ENCODE measurements at places on chromosomes 6 and 20. TPM values are rescaled to one million over a fixed set of nuclear protein-coding genes. Genes with fewer than 3 reads are reported as not detected.
A peak's percentile ranks its signal among the peaks of the same experiment; 100 is the strongest.

DNA sequence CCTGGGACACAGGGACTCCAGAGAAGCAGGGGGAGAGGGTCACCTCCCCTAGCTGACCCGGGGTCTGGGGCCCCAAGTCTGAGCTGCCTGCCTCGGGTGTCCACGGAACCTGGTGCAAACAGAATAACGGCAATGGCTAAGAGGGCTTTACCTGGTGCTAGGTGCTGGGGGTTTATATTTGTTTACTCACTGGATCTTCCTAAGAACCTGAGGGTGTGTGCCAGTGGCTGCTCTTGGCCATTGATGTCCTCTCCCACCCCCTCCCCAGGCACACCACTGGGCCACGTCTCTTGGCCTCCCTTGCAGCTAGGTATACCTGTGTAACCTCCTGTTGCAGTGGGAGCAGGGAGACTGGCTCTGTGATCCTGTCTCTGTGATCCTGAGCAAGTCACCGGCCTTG lies 157.9 kb upstream of the MLN start:
- no peak for DNase-seq

Gene PTCHD4
- total RNA-seq, result 2.7 TPM

DNA sequence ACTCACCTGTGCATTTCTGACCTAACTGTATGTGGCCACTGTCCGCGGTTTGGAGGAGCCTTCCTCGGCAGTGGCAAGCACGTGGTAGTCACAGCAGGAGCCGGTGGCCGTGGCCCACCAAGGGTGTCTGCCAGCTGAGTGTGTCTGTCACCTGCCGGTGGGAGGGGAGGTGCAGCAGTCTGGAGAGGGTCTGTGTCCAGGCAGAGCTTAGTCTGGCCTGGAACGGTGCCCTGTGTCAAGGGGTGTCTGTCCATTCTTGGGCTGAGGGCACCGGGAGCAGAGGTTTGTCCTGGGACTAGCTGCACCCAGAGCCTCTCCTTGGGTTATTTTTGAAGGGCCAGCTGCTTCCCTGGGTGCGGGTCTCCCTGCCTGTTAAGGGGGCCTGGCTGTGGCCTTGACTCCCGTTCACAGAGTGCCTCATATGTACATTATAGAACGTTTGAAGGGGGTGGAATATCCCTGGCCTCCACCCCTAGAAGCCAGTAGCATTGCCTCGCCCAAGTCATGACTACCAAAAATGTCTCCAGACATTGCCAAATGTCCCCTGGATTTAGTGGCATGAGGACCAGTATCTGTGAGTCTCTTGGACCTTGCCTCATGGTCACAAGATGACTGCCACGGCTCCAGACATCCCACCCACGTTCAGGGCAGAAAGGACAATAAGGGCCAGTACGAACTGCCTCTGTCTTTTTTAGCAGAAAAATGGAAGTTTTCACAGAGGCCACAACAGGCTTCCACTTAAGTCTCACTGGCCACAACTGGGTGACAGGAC lies 5.2 kb downstream of the RBM38 start:
- no peak for DNase-seq

DNA sequence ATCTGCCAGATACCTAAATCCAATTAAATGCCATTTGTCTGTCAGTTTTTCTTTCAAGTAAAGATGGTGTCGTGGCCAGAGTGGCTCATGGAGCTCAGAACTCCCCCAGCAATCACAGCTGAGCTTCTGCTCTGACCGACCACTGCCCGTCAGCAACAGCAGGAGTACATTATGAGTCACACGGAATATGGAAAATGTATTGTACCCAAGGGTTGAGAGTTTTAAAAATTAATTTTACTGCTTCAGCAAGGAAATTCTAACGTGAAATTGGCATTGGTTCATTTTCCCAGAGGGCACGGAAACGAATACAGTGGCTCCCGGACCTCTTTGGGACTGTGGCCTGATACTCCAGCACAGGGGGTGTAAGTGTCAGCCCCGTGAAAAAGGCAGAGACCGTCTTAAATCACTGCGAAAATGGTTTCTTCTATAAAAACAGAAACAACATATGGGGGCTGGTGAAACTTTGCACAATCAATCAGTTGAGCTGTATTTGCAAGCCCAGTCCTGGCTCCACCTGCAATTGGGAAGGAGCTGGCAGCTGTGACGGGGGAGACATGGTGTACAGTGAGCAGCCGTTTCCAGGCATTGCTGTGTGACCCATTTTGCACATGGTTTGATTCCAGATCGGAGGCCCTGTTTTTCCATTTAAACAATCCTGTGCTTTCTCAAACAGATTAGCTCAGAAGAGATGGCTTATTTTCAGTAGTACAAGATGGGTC lies 12.8 kb downstream of the NPEPL1 start:
- DNase-seq, result peak; percentile 68

DNA sequence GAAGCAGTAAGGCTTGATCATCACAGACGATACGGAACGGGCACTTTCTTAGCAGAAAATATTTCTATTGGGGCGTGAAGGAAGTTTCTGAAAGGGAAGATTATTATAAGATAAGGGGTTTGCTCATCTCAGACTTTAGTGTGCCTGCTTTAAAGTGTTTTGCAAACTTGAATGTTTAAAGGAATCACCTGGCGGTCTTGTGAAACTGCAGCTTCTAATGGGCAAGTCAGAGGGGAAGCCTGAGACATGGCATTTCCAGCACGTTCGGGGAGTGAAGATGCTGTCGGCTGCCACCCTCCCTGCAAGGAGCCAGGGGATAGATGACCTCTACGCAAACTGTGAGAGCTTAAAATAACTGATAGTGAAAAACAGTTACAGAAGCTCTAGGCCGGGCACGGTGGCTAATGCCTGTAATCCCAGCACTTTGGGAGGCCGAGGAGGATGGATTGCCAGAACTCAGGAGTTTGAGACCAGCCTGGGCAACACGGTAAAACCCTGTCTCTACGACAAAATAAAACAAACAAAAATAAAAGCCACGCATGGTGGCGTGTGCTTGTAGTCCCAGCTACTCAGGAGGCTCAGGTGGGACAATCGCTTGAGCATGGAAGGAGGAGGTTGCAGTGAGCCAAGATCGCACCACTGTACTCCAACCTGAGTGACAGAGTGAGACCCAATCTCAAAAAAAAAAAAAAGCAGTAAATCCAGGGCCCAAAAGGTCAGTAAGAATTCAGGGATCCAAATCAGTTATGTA lies 2.3 kb upstream of the KIF16B start:
- peak; percentile 72 for DNase-seq

Gene ANKRD66
- total RNA-seq, result not detected
